Cardiac muscle cell (in vitro differentiated cells and primary cell): ENCODE measurements at places on chromosomes 4 and X.
A peak's percentile ranks its signal among the peaks of the same experiment; 100 is the strongest.

DNA sequence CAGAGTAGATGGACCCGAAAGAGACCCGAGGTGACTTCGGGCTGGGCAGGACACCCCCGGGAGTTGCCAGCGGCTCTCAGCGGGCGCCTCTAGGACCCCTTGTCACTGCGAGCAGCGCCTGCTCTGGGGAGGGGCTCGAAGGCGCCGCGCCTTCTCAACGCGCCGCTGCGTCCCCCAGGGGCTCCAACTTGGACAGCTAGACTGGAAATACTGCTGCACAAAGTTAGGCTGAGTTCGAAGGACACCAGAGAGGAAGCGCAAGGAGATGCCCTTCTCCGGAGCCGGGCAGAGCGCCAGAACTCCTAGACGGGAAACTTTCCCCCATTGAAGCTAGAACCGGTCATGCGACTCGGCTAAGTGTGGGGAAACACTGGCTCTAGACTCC lies 493 bp upstream of the KCNIP4 start:
- peak; percentile 28 for DNase-seq

- DNase-seq: no peak
Observed at GRCh38 chr4:40940756-40941155, 191.0 kb downstream of the NSUN7 start.

DNA sequence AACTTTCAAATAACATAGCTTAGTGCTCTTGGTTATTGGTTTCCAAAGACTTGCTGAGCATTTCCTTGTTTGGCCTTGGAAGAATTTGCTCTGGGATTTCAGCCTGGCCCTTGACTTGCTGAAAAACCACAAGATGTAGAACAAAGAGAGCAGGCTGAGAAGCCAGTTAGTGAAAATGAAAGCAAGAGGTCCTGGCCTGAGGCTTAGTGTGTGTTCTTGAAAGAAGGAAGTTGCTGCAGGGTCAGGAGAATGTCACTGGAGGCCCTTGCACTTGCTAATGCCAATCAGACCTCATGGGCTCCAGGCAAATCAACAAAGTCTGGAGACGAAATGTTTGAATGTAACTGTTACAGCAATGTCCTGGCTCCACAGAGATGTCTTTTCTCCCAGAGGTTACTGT lies 79.4 kb downstream of the SYNPO2 start:
- DNase-seq: peak; percentile 83

DNA sequence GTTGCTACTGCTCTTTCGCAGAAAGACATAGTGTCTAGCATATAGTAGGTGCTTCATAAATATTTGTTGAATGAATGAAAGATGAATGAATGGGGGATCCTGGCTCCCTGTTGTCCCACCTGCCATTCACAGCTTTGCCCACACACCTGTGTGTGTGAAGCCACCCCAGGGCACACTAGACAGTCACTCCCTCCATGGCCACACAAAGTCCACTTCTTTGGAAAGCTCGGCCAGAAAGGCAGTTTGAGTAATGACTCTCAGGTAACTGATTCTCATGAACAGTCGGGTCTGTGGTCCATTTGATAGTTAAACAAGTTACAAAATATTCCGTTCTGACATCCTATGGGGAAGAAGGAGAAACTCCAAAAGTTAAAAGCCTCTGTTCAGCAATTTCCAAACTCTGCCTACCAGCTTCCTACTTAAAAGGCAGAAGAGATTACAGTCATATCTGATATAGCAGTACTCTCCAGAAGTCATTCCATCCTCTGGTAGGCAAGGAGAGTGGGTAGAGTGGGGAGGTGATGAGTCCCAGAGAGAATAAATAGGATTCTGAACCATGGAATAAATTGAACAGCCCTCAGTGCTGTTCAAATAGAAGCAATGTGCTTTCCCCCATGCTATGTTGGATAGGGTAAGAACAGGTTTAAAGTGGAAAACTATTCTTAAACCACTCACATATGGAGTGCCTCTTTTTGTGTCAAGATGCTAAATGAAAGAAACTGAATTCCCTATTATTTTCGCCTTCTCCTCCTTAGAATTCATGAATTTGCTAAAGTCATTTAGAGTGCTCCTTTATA lies 204.9 kb upstream of the GALNT7 start:
- DNase-seq: no peak

GRCh38 chr4:153790962-153791551 lies 2.2 kb upstream of the SFRP2 start:
- peak; percentile 24 for DNase-seq

GRCh38 chr4:185204238-185204910 lies 574 bp upstream of the CFAP97 start:
- no peak for DNase-seq

- no peak for DNase-seq
Observed at GRCh38 chr4:142293536-142293935, 552.6 kb downstream of the INPP4B start.

DNA sequence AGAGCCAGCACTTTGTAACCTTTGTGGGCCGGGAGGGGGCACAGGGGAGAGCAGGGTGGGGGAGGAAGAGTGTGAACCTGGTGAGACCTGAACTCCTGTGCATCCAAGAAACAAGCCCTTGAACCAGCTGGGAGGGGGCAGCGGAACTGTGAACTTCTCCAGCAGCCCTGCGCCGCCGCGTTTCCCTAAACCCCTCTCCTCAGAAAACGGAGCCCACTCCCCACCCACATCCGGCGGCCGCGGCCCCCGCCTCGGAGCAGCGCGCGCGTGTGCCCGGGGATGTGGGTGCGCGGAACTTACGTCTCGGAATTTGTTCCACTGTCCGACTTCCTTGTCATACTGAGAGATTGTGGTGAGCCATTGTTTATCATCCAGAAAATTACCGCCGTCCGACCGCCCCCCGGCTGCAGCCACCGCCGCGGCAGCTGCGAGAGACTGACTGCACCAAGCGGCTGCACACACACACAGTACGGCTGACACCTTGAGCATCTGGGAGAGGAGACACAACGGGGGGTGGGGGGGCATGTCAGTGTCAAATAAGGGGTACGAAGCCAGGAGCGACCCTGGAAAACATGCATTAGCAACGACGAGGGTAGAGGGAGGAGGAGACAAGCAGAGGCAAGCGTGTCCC lies 494 bp downstream of the SPOCK3 start:
- peak; percentile 24 for DNase-seq

GRCh38 chr4:180084561-180084960 lies 2158.6 kb upstream of the TENM3 start:
- DNase-seq: no peak

DNA sequence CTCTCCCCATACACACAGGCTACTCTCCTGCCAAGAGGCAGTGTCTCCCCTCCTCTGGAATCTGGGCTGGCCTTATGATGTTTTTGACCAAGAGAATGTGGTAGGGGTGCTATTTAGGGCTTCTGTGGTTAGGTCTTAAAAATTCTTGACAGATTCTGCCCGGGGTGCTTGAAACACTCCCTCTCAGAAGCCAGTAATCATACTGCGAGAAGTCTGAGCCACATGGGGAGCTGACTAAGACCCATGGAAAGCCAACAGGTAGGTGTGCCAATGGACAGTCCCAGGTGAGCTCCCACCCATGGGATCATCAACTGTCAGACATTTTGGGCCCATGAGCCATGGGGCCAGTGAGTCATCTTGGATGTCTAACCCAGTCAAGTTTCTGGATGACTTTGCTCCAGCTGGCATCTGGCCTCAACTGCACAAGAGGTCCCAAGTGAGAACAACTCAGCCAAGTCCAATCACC lies 315.7 kb downstream of the FBXW7 start:
- DNase-seq: no peak
